ENCODE measurements at places on chromosomes 3 and 15.

- no peak for DNase-seq
Observed at GRCh38 chr3:141235661-141236171, 4.1 kb downstream of the PXYLP1 start.

DNA sequence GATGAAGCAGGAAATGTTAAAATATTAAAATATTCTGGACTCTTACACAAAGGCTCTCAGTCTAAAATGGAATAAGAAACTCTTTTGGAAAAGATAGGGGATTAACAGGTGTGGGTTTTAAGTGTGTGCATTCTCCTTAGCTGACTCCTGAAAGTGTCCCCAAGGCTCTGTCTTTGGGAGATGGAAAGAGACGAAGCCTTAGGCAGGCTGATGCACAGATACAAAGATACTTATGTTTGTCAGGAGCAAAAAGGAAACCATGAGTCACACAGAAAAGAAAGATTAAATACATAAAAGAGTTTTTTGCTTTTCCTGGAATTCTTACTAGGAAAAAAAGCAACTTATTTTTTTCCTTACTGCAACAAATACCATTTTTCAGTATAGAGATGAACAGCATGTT, 23.8 kb upstream of the ABI3BP start:
- DNase-seq = no peak

DNA sequence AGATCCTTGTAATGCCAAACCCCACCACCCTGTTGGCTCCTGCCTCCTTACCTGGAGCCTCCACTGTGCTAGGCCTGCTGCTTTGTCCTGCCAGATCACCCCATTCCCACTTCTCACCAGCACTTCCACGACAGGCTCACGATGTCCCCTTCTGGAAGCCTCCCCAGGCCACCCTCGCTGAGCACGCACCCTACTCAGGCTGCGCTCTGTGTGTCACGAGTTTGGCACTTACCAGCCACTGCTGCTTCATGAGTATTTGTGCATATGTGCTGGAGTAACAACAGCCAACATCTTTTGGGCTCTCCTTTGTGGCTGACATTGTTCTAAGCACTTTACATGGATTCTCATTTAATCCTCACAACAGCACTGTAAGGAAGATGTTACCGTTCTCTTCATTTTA, 58.1 kb downstream of the PDIA5 start:
- DNase-seq = no peak

DNA sequence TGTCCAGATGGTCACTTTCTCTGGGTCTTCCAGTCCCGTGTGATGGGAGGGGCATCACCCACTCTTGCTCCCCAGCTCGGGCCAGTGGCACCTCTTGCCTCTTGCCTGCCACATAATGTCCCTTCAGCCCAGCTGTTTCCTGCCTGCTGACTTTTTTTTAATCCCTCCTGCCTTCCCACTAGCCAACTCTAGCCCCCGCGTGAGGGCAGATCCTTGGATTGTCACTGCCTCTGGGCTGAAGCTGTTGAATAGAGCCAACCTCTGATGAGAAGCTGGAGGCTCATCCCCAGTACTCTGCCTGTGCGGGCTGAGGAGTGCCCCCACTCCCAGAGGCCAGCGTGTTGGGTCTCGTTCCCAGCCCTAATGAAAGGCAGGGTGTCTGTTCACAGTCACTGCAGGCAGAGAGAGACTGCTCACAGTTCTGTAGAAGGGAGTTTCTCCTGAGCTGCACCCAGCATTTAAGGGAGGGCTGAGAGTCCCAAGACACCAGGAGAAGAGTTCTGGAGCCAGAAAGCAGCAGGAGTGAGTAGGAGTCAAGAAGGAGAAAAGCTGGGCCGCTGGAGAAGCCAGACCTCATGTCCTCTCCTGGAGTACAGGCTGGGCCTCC, 30.1 kb upstream of the TIMP4 start:
- DNase-seq = no peak

GRCh38 chr15:27399241-27399640, 428.3 kb downstream of the GABRG3 start:
- DNase-seq = no peak

DNA sequence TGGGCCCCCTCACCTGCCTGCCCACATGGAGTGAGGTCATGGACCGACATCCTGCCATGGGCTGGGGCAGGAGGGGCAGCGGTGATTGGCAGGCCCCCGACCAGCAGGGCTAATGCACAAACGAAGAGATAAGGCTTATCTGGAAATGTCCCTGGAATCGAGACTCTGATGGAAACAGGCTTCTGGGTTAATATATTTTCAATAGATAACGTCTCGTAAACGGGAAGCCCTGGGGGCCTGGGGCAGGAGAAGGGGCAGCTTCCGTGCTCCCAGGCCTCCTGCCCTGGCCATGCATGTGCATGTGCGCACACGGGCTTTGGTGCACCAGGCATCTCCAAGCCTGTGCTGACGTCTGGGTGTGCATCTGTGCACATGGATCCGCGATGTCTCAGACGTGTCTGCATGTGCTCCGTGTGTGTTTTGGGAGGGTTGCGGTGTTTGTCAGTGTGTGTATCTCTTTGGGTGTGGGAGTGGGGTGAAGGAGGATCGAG, 55.1 kb downstream of the DNAJB8 start:
- no peak for DNase-seq

DNA sequence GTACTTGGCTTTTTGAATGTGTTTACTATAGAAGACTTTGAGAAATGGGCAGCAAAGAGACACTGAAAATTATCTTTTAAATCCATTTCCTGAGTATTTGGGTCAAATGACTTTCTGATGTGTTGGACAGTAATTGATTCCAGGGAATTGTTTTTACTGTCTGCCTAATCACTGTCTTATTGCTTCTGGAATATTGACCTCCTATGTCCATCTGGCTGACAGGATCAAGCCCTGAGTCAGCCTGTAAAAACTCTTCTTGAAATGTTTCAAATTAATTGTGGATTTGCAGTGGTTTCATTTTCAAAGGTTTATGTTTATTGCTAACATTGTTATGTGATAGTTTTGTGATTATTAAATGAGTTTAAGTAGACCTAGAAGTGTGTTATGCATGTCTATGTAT, 50.6 kb upstream of the MLF1 start:
- no peak for DNase-seq

- DNase-seq = no peak
Observed at GRCh38 chr15:78979456-78980320, 34.8 kb upstream of the CTSH start.

- no peak for DNase-seq
Observed at GRCh38 chr3:184440151-184440550, 60.3 kb downstream of the CHRD start.

- DNase-seq = no peak
Observed at GRCh38 chr3:194738254-194739093, 52.8 kb downstream of the FAM43A start.

DNA sequence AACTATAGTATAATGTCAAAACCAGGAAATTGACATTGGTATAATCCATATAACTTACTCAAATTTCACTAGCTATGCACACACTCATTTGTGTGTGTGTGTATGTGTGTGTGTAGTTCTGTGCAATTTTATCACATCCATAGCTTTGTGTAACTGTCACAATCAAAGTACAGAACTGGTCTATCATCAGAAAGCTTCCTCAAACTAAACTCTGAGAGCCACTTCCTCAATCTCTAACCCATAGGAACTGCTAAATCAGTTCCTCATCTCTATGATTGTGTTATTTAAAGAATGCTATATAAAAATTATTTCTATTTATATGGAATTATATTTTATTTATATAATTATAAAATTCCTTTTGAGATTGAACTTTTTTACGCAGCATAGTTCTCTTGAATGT, 18.1 kb downstream of the LNP1 start:
- DNase-seq = no peak

GRCh38 chr3:31187380-31187779, 292.9 kb upstream of the GADL1 start:
- DNase-seq = no peak

- DNase-seq = no peak
Observed at GRCh38 chr3:16816048-16816780, 68.5 kb upstream of the PLCL2 start.

DNA sequence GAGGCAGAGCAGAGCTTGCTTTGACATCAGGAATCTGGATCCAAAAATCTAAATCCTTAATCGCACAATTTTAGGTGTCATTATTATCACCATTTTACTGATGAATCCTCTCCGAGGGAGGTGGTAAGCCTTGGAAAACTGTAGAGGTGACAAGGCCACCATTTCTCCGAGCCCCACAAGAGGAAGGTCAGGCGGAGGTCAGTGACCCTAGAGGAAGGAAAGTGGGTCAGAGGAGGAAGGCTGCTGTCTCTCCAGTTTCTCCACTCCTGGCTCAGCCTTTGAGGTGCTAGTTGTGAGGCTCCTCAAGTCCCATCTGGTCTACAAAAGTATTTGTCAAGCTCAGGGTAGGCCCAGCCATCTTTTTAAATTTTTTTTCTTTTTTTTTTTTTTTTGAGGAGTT, 3.2 kb downstream of the DVL3 start:
- no peak for DNase-seq

- DNase-seq = no peak
Observed at GRCh38 chr3:82509951-82510603, 748.6 kb upstream of the GBE1 start.

Data from activated T-helper 1 cell treated with anti-CD3 and anti-CD28 coated beads, Interleukin-2, amount 50 U/mL, for 16 hours (primary cell).